ENCODE measurements at places on chromosomes 16 and 17.
A peak's percentile ranks its signal among the peaks of the same experiment; 100 is the strongest.

- no peak for DNase-seq
These were observed 25.9 kb upstream of the NKD1 start for GRCh38 chr16:50522324-50522723.

DNA sequence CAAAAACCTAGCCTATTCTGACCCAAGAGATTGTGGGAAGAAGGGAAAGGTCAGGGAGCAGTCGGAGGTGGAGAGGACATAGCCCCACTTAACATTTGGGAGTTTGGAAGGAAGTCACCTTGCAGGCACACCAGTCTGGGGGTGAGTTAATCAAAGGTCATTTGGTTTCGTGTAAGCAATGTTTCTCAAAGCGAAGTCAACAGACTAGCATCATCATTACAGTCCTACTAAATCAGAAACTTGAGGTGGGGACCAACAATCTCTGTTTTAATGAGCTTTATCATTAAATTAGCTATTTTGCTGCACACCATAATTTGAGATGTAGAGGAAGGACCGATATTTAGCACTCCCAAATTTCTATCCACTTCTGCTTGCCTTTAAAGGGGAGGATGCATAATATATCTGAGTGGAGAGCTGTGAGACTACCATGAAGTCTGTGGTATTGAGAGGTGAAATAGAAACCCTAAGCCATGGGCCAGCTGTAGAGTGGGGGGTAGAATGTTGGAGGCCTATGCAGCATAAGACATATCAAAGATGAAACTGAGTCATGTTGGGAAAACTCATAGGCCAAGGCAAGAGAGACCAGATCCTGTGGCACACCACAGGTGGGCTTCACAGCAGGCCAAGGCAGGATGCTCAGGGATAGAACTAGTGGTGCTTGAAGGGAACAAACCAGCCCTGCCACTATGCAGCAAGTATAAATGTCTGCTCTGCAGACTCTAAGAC, 141.7 kb upstream of the ANKFN1 start:
- no peak for DNase-seq

DNA sequence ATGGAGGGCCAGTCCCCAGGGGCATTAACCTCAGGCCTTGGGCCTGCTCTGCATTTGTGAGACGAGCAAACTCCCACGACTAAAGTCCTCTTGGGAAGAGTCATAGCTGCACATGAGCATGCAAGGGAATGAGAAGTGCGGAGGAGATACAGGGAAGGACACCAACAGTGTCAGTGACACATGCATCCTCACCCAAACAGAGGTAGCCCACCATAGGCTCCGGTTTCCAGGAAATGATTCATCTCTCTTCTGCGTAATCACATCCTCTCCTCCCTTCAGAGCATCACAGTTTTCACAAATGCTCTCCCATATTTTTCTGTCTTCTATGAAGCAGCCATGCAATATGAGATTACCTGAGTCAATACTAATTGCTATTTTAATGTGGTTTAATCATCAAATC, 725.7 kb upstream of the GOT2 start:
- no peak for DNase-seq

DNA sequence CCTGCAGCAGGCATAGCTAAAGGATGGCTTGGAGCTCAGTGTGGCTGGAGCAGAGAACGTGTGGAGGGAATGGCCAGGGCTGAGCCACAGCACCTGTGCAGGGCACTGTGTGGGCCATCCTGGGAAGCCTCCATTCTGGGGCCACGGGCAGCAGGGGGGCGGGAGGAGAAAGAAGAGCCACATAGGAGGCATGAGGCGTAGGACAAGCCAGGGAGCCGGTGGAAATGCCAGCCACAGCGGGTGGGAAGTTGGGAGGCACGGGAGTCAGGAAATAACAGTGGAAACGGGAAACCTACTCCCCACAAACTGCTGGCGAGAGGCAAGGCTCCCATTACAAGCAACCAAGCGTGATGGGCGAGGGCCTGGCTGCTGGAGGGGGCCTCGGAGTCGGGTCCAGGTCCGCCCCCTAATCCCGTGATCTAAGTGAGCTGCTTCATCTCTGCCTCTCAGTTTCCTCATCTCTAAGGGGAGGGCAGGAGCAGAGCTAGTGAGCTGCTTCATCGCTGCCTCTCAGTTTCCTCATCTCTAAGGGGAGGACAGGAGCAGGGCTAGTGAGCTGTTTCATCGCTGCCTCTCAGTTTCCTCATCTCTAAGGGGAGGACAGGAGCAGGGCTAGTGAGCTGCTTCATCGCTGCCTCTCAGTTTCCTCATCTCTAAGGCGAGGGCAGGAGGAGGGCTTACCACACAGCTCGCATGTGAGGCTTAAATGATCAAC, 104.9 kb downstream of the ADCY9 start:
- DNase-seq: no peak

GRCh38 chr16:87161822-87162676, 155.1 kb downstream of the C16orf95 start:
- no peak for DNase-seq

GRCh38 chr16:53546988-53547391, 44.0 kb upstream of the AKTIP start:
- no peak for DNase-seq

GRCh38 chr16:17125671-17126070, 345.1 kb downstream of the XYLT1 start:
- DNase-seq: no peak

GRCh38 chr17:4747847-4748246, 8.1 kb upstream of the CXCL16 start:
- no peak for DNase-seq

DNA sequence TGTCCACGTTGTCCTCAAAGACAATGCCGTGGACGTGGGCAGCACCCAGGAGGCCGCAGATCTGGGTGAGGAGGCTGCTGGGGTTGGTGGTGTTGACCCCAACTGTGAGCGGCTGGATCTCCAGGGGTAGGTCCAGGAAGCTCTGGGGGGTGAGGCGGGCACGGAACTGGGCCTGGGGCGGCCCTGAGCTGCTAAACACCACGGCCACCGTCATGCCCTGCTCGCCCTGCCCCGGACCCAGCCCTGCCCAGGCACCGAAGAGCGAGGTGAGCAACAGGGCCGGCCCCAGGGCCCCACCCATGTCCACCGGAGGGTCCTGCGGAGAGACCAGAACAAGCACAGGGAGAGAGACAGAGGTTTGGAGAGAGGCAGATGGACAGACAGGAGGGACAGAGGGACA, 4.9 kb downstream of the GRIN2C start:
- DNase-seq: no peak

DNA sequence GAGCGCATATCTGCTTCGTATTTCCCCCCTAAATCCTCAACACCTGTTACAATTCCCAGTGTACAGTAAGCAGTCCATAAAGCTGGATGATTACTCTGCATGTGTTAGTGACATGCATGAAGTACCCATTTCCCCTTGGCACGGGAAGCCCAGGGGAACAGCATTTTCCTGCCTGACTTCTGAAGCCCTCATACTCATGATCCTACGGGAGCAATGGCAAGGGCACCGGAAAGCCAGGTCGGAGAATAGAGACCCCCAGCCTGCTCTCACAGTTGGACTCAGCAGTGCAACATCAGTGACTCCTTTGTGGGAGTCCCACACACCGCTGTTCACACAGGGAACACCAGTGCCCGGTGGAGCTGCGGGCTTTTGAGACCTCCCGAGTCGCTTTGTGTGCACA, 336.9 kb downstream of the CDH13 start:
- DNase-seq: no peak

DNA sequence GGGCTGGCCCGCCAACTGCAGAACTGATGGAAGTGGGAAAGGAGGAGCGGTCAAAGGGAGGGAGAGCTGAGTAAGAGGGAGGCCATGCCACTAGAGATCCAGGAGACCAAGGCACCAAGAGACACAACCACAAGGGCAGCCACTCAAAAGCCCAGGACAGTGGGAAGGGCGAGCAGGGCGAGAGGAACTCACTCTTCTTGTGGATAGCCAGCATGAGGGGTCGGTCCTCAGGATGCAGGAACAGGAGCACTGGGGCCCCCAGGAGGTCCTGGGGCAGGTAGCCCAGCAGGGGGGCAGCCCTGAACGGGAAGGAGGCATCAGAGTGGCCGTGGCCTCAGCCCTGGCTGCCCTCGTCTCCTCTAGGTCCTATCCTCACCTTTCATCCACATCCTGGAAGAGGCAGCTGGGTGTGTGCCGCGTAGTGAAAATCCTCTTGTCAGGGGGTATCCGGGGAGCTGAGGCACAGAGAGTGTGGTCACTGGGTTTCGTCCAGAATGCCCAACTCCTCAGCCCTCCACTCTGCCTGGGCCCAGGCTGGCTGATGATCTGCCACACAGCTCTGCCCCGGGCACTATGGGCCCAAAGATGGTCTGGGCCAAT, 4.3 kb downstream of the PER1 start:
- DNase-seq: no peak

GRCh38 chr17:82291582-82292250, 18.2 kb upstream of the CSNK1D start:
- no peak for DNase-seq

DNA sequence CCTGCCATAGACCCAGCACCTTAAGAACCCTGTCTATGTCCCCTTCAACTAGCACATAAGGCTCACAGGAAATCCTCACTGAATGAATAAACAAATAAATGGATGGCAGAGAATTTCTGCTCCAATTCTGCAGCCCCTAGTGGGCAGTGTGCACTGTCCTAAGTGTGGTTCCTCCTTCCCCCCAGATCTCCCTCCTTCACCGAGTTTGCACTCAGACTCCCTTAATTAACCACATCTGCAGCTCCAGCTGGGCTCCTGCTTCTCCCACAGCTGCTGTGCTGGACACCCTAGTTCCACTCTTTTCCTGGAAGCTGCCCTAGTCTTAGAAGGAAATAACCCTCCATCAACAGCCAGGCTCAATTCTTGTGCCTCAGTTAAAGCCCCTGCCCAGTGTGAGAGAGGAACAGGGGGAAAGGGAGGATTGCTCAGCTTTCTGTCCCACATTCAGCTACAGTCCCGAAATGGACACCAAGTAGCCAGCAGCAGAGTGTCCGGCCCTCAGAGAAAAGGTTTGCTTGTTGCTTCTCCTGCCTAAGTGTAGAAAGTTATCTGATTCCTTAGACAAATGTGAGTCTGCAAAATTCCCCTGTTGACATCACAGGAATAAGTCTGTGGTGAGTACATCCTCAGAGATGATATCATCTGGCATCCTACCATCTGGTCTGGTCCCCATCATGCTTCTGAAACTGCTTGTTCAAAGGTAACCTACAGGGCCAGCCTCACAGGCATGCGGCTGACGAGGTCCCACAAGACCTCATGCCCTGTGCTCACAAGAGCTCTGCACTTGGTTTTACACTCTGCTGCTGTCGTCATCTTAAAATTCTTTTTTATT, 12.3 kb downstream of the LRRC3C start:
- DNase-seq: no peak

GRCh38 chr17:47742319-47743181, 9.5 kb downstream of the TBX21 start:
- DNase-seq: peak; percentile 36

- DNase-seq: no peak
These were observed 599 bp downstream of the MRC2 start for GRCh38 chr17:62627904-62628633.

DNA sequence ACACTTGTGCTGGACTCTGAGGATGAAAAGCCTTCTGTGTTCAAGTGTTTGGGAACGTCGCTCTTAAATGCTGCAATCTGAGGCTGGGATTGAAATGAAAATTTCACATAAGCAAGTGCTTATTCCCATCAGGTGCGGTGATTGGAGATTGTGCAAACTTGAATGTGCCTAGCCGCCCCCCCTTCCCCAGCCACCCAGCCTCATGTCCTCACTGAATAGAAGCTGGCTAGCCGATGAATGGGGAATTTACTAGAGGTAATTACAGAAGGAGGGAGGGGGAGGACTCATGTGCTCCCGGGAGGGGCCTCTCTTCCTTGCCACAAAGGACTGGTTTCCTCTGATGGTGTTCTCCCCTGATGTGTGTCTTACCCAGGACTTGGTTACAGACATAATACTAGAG, 544.8 kb upstream of the EEF2KMT start:
- DNase-seq: no peak

DNA sequence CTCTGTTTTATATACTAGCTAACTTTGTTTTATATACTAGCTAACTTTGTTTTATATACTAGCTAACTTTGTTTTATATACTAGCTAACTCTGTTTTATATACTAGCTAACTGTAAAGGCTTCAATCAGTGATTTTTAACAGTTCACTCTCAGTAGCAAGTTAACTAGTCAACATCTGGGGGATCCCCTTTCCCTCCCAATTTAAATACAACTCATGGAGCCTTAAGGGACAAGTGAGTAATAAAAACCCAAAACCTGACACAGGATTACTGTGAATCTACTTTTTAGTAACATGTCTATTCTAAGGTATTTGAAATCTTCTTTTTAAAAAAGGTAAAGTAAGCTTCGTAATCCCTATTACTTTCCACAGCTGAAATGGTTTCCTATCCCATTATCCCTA, 32.2 kb downstream of the FAM222B start:
- no peak for DNase-seq

DNA sequence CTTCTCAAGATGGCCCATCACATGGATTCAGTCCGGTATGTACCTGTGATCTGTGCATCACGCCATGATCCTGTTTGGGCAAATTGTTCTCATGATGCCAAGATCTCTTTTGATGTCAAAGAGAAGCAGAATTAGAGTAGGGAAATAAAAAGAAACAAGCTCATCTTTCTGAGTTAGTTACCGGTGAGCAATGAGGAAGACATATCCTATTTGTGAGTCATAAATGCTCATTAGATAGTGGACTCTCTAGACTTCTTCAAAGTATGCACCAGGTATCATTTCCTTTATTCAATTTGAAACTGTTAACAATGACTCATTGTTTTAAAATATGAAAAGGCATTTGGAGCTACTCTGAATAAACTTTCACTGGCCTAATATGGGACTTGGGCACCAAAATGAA, 8.0 kb upstream of the KRTAP4-12 start:
- DNase-seq: no peak

- no peak for DNase-seq
These were observed 4.7 kb downstream of the BMERB1 start for GRCh38 chr16:15439102-15439501.

GRCh38 chr17:74326506-74326905, 480 bp downstream of the KIF19 start:
- no peak for DNase-seq
